ENCODE measurements at places on chromosomes 3 and 15.

- DNase-seq, result no peak
Measured at GRCh38 chr3:71896751-71897150, 111.8 kb upstream of the PROK2 start.

DNA sequence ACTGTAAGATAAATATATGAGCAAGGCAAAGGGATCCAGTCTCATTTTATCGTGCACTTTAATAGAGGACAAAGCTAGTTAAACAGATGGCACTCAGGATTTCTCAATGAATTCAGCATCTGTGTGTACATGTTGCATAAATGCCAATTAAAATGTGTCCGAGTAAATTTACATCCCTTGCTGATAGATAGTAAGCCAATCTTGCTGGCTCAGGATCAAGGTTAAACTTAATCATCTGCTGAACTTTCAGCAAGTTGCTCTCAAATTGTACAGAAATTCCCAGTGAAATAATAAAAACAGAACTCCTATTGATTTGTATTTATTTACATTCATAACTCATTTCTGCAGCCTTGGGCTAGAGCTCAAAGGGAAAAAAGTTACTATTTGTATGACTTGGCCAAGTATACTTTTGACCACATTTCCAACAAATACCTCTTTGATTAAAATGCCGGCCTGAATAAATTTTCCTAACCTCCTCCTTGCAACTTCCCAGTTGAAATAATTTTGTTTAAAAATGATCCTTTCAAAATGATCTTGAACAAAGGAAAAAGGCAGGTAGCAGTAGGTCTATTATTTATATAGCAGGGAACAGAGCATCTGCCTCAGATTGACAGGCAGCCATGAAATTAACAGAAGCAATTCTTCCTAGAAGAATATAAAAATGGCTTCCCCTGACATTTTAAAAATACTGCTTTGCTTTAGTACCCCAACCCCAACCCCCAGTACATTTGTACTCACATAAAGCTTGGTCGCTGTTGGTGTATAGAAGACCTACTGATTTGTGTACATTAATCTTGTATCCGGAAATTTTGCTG, 1001.9 kb downstream of the ROBO1 start:
- no peak for DNase-seq

DNA sequence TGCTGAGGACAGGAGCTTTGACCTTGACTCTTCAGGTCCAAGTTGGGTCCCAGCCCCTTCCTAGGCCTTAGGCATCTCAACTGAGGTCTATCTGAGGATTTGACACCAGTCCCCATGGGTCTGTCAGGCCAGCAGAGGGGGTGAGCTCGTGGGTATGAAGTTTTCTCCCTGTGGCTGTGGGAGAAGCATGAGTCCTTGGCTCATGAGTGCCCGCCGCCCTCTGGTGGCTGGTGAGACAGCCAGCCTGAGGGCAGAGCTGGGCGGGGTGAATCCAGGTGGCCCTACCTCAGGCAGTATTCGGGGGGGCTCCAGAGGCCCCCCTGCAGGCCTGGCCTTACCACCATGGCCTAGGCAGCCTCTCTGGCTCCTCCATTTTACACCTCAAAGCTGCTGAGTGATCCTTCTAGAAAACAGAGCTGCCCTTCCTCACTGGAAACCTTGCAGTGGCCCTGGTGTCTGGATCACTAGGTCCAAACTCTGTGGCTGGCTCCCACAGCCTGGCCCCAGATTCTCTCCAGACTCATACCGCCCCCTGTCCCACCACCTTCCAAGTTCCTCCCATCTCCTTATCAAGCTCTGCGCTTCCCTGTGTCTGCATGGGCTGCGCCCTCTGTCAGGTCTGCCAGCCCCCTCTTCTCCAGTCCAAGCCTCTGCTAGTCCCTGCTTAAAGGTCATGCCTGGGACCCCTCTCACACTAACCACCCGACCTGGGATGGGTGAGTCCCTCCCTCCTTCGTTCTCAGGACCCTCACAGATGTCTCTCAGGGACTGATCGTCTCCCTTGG, 16.1 kb downstream of the SH2D7 start:
- peak; percentile 75 for DNase-seq

GRCh38 chr3:197283045-197283444, 15.4 kb downstream of the DLG1 start:
- DNase-seq, result no peak

GRCh38 chr3:8757551-8758518, 11.6 kb downstream of the OXTR start:
- no peak for DNase-seq

DNA sequence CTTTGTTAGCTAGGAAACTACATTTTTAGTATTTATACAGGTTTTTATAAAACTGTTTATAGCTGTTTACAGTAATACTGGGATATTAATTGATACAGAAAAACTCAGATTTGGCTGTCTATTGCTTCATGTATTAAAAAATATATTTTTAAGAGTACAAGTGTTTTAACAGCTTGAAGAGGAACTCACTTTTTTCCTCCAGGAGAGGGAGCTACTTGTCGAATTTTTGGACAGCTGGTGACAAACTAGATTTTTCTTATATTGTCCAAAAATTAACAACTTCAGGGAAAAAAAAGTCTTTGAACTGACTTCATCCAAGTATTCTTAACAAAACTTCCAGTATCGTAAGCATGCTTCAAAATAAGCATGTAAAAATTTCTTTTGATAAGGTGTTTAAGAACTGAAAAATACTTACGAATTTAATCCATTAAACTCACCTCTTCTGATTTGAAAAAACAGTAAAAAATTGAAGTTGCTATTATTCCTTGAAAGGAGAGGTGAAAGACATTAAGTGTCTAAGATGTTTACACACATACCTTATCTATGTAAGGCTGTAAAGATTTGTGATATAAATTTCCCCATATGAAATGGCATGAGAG, 4.0 kb downstream of the DIPK2A start:
- DNase-seq, result no peak

DNA sequence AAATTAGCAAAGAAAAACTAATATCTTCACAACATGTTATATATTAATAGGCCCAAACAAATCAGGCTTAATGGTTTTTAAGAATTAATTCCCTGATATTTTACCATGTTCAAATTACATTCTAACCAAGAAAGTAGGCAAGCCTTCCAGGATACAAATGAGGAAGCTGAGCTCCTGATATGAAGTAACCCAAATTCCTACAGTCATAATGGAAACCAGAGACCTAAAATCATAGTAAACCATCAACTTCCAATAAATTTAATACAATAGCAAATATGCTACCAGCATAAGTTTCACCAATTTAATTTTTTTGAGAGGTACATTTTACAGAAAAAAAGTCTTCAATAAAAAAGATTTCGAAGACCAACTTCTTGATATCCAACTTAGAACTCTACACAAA, 3.8 kb downstream of the DCBLD2 start:
- DNase-seq, result no peak

DNA sequence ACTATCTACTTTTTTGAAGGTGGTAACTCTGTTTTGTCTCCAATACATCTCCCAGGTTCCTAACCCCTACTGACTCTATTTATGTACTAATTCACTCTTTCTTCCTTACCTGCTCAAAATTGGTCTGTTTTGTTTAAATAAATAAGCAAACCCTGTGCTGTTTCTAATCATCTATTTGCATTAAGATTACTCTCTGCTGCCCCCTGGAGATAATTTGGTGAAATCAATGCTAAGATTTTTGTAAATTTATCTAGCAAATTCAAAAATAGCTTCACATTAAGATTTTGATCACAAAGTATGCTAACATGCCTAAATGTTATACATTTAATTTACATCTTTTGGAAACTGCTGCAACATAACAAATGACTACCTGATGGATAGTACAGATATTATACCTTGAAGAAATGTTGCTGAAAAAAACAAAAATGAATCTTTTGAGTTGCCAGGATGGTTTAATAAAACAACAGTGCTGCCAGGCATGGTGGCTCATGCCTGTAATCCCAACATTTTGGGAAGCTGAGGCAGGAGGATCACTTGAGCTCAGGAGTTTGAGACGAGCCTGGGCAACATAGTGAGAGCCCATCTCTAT, 4.4 kb upstream of the CD200R1 start:
- DNase-seq, result no peak

DNA sequence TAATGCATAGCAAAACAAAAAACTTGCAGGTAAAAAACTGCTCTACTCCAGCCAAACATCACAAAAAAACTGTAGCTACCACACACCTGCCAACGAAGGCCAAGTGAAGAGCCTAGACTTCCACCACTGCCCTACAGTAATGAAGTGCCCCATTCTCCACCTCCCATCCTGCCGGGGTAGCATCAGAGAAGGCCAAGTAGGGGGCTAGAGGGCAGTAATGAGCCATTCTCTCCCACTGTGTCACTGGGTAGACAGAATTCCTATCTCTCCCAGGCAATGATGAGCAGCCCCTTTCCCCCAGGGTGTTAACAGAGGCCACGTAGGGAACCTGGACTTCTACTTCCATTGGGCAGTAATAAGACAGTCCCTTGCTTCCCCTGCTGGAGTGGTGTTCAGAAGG, 9.5 kb downstream of the SEC22C start:
- no peak for DNase-seq

DNA sequence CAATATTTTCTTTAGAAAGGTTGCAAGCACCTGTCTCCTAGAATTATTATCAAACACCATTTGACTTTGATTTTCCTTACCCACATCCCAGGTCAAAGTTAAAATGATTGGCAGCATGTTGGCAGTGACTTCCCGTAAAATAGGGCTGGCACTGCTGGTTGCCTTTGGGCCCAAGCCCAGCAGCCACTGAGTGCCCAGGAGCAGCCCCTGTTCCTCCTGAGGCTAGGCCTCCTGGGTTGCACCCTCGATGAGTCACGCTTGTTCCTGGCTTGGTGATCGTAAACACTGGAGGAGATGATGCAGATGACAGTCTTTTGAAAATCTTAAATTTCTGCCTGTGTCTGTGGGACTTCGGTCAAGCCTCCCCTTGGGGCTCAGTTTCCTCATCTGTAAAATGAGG, 290.0 kb downstream of the TLE3 start:
- DNase-seq, result no peak

All from stimulated activated CD8-positive, alpha-beta memory T cell treated with anti-CD3 and anti-CD28 coated beads, Interleukin-7, amount 100 ng/mL, for 48 hours (primary cell).